ENCODE measurements at places on chromosomes 7 and 10.

GRCh38 chr7:2641406-2642393, 9.9 kb downstream of the TTYH3 start:
- no peak for DNase-seq

DNA sequence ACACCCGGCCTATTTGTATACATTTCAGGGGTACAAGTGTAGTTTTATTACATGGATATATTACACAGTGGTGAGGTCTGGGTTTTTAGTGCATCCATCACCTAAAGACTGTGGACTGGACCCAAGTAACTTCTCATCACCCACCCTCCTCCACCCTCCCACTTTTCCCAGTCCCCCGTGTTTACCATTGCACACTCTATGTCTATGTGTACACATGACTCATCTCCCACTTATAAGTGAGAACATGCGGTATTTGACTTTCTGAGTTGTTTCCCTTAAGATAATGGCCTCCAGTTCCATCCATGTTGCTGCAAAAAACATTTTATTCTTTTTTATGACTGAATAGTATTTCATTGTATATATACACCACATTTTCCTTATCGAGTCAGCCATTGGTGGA, 98.9 kb upstream of the WAC start:
- DNase-seq = no peak

- no peak for DNase-seq
Observed at GRCh38 chr10:4181081-4181480, 396.1 kb upstream of the KLF6 start.

DNA sequence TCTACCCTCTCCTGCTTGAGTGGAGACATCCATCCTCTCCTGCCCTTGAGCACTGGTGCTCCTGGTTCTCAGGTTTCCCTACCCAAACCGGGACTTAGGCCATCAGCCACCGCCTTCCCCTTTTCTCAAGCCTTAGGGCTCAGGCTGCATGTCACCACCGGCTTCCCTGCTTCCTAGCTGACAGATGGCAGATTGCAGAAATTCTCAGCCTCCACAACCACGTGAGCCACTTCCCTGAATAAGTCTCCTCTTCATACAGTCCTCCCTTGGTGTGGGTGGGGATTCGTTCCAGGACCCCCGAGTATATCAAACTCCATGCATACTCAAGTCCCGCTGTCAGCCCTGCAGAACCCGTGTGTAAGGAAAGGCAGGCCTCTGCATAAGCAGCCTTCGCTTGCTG, 203.5 kb upstream of the ZNF32 start:
- DNase-seq = no peak

- no peak for DNase-seq
Observed at GRCh38 chr10:71911296-71911953, 52.8 kb upstream of the CHST3 start.

DNA sequence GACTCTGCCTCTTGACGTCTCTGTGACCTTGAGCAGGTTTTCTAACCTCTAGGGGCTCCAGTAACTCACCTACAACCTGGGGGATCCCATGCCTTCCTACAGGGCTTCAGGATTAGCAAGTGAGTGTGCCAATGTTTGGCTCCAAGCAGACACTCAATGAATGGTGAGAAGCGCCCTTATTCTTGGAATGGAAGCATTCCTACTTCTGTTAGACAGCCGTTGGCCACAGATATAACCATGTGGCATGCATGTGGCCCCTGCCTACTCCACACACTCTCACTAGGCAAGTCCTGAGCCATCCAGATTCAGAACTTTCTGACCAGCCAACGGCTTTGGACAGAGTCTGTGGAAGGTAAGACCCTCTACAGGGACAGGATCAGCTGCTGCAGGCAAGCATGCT, 108.9 kb upstream of the LYZL2 start:
- no peak for DNase-seq

GRCh38 chr7:133512560-133512959, 259.7 kb downstream of the EXOC4 start:
- no peak for DNase-seq

GRCh38 chr10:123331438-123331837, 177.2 kb downstream of the BUB3 start:
- DNase-seq = no peak

GRCh38 chr7:155896531-155897263, 84.4 kb upstream of the SHH start:
- DNase-seq = no peak

DNA sequence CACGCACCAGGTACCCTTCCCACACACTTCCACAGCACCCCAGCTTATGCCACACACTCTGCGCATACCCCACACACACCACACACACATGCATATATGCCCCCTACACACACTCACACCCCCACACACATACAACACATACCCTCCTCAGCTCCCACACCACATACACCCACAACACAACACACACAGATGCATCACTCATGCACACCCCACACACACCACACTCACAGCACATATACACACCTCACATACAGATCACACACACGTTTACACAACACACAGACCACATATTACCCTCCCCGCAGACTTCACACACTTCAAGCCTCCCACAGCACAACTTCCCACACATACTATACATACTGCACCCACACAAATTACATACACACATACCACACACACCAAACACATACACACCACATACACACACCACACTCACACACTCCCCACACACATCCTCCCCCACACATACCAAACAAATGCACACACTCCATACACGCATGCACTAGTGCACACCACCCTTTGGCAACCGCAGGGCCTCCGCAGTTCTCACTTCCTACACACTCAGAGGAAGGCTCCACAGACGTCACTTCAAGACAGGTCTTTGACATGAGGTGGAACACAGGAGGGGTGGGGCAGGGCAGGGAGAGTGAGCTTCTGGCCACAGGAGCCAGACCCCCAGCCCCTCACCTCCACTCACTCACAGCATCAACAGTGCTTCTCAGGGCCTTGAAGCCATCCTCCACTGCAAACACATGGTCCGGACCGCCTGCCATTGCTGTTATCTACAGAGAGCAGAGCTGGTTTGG, 18.5 kb upstream of the ANTXRL start:
- DNase-seq = peak; percentile 33

- DNase-seq = no peak
Observed at GRCh38 chr10:120940299-120940900, 89.2 kb downstream of the WDR11 start.

DNA sequence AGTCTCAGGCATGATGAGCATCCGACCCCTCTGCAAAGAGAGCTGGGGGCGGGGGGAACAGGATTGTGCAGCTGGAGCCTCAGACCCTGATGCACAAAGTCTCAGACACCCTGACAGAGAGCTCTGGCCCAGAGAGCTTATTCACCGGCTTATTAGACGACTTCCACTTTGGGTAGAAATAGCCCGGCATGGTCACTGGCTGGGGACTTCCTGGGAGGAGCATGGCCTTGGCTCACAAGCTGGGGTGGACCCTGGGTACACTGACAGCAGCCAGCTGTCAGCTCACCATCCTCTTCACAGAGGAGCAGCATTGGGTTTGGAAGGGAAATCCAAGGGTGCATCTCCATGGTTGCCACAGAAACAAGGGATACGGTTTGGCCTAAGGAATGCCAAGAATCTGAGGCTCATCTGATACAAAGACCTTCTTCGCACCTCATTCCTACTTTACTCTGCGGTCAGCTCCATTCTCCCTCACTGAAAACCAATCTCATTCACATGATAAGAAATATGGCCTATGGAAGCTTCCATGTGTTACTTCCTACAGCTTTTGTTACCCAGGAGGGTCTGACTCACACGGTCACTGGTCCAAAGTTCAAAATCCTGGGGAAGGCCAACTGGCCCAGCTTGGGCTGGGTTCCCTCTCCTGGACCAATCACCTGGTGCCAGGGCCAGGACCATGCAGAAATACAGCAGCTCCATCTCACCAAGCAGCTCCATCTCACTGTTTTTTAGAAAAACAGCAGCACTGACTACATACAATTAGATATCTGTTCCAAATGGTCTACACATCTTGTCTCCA, 25.1 kb downstream of the ZNF467 start:
- no peak for DNase-seq

- DNase-seq = no peak
Observed at GRCh38 chr7:47069385-47070076, 512.4 kb downstream of the TNS3 start.

DNA sequence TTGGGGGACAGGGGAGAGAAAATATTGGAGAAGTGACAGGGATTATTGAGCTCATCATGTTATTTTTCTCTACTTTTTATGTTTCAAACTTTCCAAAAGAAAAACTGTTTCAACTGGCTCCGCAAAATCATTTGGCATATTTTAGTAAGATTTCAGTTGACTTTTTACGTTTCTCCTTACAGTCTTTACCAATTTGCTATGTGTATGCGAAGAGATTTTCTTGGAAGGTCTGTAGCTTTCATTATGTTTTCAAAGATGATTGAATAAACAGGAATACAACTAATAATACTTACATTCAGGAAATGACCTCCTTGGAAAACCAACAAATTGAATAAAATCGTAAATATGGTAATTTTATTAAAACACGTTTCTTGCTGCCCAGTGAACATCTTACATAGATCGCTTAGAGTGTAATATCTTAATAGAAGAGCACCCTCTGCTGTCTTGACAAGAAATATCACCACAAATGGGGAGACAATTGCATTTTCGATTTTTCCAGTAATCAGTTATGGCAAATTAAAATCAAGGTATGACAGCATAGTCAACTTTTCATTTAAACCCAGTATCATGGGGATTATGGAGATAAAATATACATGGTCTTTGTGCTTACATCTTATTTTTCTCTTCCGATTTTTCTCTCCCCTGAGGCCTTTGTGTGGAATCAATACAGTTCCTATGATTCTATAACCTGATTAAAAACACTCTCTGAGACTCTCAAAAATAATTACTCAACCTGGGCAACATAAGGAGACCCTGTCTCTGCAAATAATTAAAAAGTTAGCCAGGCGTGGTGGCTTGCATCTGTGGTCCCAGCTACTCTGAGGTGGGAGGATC, 43.1 kb downstream of the MBL2 start:
- no peak for DNase-seq

DNA sequence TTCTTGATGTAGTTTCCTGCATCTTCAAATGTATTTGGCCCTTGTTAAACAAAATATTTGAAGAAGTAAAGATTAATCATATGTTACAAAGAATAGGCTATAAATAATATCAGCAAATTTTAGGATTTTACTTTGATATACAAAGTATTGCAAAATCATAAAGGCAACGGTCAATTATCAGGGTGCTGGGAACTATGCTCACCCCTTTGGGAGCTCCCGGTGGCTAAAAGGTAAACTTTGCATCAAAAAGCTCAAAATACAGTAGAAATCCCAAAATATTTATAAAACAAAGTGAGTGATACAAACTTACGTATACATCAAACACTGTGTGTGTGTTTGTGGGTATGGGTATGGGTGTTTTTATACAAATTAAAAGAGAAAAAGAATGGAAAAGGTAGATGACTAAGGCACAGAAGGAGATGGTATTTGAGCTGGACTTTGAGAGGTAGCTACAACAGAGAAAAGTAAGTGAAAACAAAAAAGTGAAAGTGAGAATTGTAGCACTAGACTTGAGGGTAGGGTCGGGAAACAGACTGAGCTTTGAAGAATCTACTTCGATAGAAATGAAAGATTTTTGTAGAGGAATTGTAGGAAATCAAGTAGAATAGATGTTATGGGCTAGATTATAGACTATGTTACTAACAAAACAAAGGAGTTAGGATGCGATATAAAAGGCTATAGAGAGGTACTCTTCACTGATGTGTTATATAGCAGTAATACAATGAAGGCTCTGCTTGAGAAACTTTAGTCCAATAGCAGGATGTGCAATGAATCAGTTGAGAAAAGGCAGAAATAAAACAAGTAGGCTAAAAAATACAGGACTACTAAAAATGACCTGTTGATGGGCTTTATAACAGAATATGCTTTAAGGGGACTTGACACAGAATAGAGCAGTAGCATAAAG, 52.8 kb downstream of the GNAT3 start:
- no peak for DNase-seq

All from T-helper 2 cell (primary cell).